ENCODE measurements at places on chromosomes 16 and 17.

- no peak for DNase-seq
Observed at GRCh38 chr17:4786106-4786511, at the start of gene VMO1. TSS of gene VMO1 (minus strand) at chr17:4786364. CDS start at chr17:4786352, 12 bp downstream.

DNA sequence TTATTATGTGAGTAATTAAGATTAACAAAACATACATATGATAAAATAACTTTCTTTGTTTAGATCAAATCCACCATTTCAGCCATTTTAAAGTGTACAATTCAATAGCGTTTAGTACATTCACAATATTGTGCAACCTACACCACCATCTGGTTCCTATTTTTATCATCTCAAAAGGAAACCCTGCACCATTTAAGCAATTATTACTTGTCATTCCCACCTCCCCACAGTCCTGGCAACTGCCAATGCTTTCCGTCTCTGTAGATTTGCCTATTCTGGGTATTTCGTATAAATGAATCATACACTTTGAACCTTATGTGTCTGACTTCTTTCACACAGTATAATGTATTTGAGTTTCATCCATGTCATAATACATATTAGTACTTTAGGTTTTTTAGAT, 162.5 kb upstream of the CNTNAP4 start:
- no peak for DNase-seq

- no peak for DNase-seq
Observed at GRCh38 chr16:76287466-76287865, 10.3 kb downstream of the CNTNAP4 start.

DNA sequence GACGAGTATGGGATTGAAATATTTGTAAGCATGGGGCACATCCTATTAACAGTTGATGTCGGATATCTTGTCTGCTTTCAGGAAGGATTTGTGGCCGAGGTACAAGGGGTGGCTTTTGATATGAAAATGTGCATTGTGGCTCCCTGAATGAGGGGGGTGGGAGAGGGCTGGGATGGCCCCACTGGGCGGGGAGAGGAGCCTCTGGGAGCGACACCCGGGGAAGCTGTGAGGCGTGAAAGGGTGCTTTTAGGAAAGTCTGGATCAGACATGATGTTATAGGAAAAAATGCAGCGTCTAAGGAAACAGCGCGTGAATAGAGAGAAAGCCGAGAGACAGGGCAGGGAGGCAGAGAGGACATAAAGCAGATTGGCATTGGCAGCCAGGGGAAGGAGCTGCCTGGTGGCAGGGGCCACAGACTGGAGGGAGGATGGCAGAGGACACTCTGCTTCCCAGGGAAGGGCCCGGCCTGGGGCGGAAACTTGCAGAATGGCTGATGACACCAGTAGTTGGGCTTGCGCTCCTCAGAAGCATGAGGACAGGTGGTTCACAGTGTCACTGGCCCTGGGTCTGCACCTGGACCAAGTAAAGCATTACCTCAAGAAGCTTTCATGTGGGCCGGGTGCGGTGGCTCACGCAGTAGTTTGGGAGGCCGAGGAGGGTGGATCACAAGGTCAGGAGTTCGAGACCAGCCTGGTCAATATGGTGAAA, 95.7 kb downstream of the NTN1 start:
- no peak for DNase-seq

GRCh38 chr17:77128896-77129567, 11.7 kb upstream of the SEC14L1 start:
- no peak for DNase-seq
